ENCODE measurements at places on chromosomes 5 and 9. TPM values are rescaled to one million over a fixed set of nuclear protein-coding genes. Genes with fewer than 3 reads are reported as not detected.

MRRF gene
- 40.3 TPM for total RNA-seq

DNA sequence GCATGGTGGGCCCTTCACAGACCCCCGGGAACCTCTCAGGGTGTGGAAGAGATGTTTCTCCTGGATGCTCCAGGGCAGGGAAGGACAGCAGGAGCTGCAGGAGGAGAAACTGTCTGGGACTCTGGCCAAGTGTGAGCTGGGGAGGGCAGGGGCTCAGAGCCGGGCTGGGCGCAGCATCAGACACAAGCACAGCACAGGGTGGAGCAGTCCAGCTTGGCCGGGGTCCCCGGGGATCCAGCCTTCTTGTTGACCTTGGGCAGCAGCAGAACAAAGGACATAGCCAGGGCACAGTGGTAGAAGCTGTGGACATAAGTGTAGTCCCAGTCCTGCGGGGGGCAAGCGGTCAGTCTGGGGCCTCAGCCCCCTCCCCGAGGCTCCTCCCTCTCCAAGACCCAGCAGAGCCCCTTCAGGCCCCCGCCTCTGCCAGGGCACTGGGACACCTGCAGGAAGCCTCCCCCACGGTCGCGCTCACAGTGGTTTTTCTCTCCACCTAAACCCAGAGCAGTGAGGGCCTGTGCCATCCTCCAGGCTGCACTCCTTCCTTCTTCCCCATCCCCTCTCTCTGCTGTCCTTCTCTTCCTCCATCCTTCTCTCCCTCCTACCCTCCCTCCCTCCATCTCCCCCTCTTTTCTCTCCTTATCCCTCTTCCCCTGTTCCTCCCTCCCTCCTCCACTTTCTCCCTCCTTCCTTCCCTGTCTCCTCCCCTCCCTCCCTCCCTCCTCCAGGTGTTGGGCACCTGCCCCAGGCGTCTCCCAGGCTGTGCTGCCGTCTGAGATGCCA is 10.1 kb downstream of the MYMK start:
- no peak for DNase-seq
- H3K36me3 ChIP-seq = no peaks in the 10 kb centered on the region
- H3K27ac ChIP-seq = no peak overlapping the region
- H3K4me3 ChIP-seq = no peak overlapping the region

BTNL9 gene
- total RNA-seq = 24.3 TPM

DNA sequence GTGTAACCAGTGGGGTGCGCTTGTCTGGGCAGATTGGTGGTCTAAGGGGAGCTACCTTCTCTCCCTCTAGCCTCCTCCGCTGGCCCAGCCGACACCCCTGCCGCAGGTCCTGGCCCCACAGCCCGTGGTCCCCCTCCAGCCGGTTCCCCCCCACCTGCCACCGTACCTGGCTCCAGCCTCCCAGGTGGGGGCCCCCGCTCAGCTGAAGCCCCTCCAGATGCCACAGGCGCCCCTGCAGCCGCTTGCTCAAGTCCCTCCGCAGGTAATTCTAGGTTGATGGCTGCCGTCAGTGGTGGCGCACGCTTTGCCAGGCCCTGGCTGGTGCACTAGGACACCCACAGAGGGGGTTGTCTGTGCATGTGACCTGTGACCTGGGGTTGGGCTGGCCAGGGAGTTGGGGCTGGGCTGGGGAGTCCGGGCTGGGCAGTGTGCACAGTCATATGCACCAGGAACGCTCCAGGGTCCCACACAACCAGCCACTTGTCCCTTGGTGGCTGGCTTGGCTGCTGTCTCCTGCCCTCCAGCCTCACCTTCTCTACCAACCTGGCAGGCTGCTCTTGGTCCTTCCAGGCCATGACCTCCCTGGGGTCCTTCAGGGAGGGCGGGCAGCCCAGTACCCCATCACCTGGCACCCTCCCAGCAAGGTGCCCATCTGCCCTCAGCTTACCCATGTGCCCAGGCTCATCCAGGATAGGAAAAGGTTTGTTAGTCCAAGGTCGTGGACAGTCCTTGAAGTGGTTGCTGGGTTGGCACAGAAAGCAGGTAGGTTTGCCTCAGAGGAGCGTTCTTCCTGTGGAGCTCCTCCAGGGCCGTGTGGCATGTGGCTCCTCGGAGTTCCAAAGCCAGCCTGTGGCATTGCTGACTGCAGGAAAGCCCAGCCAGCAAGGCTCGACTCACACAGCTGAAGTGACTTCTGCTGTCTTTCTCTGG is 73.2 kb downstream of the WNK2 start:
- peaks cover 11% of the 10 kb centered on the region for H3K27me3 ChIP-seq
- no peak overlapping the region for H3K4me3 ChIP-seq
- H3K4me1 ChIP-seq = no peaks in the 10 kb centered on the region
- no peaks in the 10 kb centered on the region for H3K36me3 ChIP-seq
- DNase-seq = no peak

TMEM252 gene
- not detected for total RNA-seq

ACOT12 gene
- not detected for total RNA-seq

DNA sequence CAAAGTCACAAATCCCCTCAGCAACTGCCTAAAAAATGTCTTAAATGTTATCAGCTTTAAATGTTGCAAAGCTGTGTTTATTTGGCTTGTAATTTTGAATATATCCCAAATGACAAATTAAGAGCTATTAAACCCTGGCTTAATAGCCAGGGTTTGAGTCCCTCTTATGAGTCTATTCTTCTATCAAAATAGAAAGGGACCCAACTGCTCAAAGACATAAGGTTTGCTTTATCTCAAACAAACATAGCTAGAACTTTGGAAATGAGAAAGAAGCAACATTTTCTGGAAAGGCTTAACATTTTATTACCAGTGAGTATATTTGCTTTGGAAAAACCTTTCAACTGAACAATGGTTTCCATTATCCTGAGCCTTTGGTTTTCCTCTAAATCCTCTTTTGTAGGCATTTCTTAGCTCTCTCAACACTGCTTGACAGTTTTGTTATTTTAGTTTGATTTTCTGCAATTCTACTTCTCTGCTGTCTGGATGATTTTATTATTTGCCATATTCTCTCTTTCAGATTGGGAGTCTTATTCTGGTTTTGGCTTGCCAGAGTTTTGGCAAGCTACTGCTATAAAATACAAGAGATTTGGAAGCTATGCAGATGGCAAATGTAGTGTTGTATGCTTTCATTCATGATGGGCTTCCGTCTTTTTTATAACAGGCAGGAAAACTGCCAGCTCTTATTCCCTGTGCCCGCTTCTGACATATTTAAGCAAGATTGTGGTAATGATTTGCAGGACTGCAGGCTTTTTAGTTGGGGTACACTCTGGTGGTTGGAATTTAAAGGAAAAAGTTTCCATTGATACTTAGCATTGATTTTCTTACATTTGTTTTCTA is 734.9 kb downstream of the DTWD2 start:
- H3K27ac ChIP-seq = no peak overlapping the region
- H3K4me1 ChIP-seq = no peaks in the 10 kb centered on the region
- no peaks in the 10 kb centered on the region for H3K36me3 ChIP-seq
- no peak overlapping the region for H3K4me3 ChIP-seq
- no peaks in the 10 kb centered on the region for H3K27me3 ChIP-seq

DNA sequence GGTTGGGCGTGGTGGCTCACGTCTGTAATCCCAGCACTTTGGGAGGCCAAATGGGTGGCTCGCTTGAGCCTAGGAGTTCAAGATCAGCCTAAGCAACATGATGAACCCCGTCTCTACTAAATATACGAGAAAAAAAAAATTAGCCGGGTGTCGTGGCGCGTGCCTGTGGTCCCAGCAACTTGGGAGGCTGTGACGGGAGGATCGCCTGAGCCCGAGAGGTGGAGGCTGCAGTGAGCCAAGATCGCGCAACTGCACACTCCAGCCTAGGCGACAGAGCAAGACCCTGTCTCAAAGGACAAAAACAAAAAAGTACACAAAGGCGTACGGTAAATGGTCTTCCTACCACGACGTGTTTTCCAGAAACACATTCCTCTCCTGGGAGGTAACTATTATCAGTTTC is 538 bp upstream of the BDP1 start:
- H3K27ac ChIP-seq = peak overlapping the region; percentile 100
- peaks cover 17% of the 10 kb centered on the region for H3K4me1 ChIP-seq
- H3K27me3 ChIP-seq = peaks cover 9% of the 10 kb centered on the region
- H3K4me3 ChIP-seq = peak overlapping the region; percentile 97

GRCh38 chr5:123921193-123921592 is 409.2 kb downstream of the CSNK1G3 start:
- no peaks in the 10 kb centered on the region for H3K36me3 ChIP-seq
- H3K4me1 ChIP-seq = no peaks in the 10 kb centered on the region
- H3K27ac ChIP-seq = no peak overlapping the region
- H3K4me3 ChIP-seq = no peak overlapping the region
- no peak for DNase-seq

SPRY4 gene
- 74.2 TPM for total RNA-seq

PCDHGA6 gene
- 3.9 TPM for total RNA-seq

ZNF883 gene
- 6.1 TPM for total RNA-seq

GRCh38 chr5:120146787-120147186 is 317.3 kb upstream of the PRR16 start:
- no peaks in the 10 kb centered on the region for H3K4me1 ChIP-seq
- H3K4me3 ChIP-seq = no peak overlapping the region
- no peak for DNase-seq
- peaks cover 2% of the 10 kb centered on the region for H3K27me3 ChIP-seq
- H3K27ac ChIP-seq = no peak overlapping the region

PCDHB2 gene
- total RNA-seq = 44.9 TPM

TRAPPC13 gene
- 20.3 TPM for total RNA-seq

PCDHB7 gene
- total RNA-seq = 4.6 TPM

DNA sequence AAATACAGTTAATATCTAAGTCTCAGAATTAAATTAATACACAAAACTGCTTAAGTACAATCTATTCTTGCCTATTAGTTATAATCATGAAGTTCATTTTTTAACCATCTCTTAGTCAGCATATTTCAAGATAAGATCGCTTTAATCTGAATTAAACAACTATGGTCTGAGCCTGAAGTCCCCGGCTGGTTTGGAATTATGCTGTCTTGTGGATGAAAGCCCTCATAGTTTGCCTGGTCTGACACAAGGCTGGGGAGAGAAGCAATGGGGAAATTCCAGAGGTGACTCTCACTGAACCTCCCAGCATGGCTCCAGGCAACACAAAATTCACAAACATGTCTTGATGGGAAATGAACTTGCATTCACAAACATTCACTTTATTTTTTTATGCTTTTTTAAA is 28.0 kb upstream of the GRAMD2B start:
- no peaks in the 10 kb centered on the region for H3K4me1 ChIP-seq
- no peak for DNase-seq
- no peak overlapping the region for H3K4me3 ChIP-seq
- H3K27ac ChIP-seq = no peak overlapping the region

- H3K4me3 ChIP-seq = peak within 1 kb of the TSS; percentile 91
- H3K4me1 ChIP-seq = no peaks in the 10 kb centered on the region
- H3K27me3 ChIP-seq = no peaks in the 10 kb centered on the region
- peaks cover 19% of the 10 kb centered on the region for H3K36me3 ChIP-seq
- DNase-seq = peak; percentile 59
These were observed at the start of gene ZNF883 for GRCh38 chr9:113011911-113012381. ZNF883 (minus strand) TSS chr9:113012192.

GRCh38 chr9:90659650-90660364 is 17.2 kb upstream of the DIRAS2 start:
- DNase-seq = no peak
- H3K27me3 ChIP-seq = no peaks in the 10 kb centered on the region
- H3K36me3 ChIP-seq = no peaks in the 10 kb centered on the region
- H3K27ac ChIP-seq = no peak overlapping the region

CD72 gene
- total RNA-seq = 2.4 TPM
